ENCODE measurements at places on chromosomes 3 and 15.
A peak's percentile ranks its signal among the peaks of the same experiment; 100 is the strongest.

- DNase-seq, result no peak
Measured at GRCh38 chr3:47421741-47422649, 41.2 kb downstream of the PTPN23 start.

GRCh38 chr3:31106204-31106603 is 211.7 kb upstream of the GADL1 start:
- DNase-seq, result no peak

DNA sequence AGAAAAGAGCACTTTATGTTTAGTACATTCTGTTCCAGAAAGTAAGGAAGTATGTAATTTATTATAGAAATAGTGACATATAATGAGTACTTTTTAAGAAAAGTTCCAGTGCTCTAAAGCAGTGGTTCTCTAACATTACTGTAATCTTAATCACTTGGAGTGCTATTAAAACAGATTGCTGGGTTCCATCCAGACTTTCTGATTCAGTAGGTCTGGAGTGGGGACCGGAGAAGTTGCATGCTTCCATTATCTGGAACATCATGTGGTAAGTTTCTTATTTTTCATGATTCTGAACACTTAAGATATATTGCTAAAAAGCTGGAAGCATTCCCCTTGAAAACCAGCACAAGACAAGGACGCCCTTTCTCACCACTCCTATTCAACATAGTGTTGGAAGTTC is 47.5 kb upstream of the ARL14 start:
- no peak for DNase-seq

DNA sequence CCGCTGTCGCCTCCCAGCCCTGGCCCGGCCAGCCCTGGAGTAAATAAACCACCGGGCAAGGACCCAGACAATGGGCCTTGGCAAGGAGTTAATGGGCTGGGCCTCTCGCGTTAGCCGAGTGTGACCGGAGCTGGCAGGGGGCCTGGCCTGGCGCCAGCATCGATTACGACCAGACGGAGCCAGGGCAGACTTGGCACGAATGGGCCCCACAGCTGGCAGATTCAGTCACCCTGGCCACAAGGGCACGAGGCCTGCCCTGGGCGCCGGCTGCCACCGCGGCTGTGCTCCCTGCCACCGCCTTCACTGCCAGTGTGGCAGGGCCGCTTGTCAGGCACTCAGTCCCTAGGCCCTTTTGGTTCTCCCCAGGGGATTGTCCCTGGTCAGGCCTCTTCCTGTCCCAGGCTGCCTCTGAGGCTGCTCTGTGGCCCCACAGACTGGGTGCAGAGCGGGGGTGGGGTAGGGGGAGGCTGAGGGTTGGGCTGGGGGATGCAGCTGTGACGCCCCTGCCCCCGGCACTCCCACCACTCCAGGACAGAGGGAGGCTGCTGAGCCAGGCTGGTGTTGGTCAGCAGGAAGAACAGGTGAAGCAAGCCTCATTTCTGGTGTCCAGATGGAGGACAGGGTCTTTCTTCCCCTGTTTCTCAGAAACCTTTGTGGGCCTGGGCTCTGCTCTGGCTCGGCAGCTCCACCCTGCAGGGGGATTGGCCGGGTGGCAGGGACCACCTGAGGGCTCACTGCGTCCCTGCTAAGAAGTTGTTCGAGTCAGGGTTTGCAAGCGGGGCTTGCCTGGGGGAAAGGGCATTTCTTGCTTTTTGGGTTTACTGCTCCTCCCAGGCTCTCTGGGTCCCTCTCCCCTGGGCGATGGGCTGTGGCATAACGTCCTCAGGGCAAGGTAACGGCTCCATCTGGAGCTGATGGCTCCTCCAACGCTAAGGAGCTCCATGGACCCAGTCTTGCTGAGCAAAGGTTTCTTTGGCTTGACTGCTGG is 30.5 kb upstream of the SRP14 start:
- peak; percentile 96 for DNase-seq

All from NCI-H1092 (cell line).